ENCODE measurements at places on chromosomes 4 and X.

DNA sequence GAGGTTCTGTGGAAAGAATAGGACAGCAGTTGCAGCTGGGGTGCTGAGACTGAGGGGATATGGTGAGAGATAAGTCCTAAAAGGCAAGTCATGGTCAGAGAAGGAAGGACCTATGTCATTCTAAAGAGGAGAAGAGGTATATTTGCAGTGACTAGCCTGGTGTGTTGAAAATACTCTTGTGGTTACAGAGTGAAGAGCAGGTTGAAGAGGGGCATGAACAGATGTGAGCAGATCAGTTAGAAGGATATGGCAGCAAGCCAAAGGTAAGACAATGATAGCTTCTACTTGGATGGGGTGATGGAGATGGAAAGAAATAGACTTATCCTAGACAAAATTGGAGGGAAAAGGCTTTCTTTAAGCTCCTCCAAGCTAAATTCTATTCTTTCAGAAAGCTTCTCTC is 469.8 kb upstream of the CPEB2 start:
- DNase-seq, result no peak

- no peak for DNase-seq
Measured at GRCh38 chrX:29435396-29435795, 780.0 kb upstream of the MAGEB2 start.

DNA sequence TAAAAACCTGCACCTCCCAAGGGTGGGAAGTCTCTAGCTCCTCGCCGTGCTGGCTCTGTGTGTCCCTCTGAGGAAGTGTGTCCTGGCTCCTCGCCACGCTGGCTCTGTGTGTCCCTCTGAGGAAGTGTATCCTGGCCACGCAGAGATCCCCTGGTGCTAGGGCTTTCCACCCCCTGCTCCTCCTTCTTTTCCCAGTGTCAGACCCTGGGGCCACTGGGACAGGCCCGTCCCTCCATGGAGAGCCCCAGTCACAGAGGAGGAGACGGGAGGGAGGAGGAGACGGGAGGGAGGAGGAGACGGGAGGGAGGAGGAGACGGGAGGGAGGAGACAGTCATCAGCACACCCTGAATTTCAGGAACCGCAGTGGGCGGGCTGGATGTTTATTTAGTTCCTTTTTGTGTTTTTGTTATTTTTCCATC is 53.8 kb upstream of the HGFAC start:
- DNase-seq, result no peak

- DNase-seq, result peak; percentile 11
Measured at GRCh38 chr4:81454499-81454898, 17.2 kb downstream of the RASGEF1B start.

DNA sequence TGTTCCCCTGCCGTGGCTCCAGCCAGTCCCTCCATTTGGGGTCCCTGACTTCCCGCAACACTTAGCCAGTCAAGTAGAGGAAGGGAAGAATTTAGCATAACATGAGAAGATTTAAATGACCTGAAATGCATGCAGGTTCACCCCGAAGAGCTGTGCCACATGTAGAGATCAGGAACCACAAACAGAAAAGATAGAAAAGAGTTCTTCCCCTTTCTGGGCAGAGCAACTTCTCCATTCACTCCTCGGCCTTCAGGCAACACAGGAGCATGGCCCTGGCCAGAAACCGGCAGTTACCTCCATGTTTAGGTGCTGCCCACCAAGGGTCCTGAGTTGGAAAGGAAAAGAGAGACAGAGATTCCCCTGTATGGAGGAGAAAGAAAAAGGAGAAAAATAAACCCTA is 5.2 kb downstream of the NLRP2B start:
- no peak for DNase-seq

DNA sequence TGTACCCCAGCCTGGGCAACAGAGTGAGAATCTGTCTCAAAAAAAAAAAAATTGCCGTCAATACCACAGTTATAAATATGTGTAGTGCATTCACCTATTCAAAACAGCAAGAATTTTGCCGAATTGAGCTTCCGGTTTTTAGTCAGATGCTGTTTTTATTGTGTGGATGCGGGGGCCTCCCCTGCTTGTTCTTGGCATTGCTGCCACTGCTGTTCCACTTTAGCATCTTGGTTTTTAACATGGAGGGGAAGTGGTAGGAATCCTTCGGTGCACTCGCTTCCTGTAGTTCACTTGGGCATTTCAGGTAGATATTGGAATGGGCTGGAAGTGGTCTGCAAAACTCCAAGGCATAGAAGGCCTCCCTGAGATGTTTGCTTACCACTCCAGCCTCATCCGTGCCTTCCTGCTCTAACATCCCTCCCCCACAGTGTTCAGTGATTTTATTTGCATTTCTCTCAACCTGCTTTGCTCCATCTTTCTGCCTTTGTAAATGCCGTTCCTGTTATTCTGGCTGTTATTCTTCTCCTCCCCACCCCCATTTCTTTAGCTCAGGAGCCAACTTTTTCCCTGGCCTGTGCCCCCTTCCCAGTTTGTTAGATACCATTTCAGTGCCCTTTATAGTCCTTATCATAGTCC is 25.5 kb downstream of the MOB1B start:
- no peak for DNase-seq

GRCh38 chr4:185457136-185457535 is 14.4 kb downstream of the CCDC110 start:
- no peak for DNase-seq

DNA sequence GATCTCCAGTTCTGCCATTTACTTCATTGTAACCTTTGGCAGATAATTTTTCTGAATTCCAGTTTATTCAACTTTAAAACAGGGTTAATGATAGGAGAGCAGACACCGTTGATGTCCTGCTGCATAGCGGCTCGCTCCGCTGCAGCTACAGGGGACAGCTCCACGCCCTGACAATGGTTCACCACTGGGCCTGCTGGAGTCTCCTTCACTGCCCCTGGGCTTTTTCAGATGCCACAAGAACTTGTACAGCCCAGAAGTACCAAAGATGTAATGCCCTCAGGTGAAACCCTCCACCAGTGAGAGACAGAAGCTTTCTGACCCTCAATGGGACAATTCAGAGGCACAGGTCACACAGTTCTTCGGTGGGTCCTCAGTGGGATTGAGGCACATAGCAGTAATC is 22.7 kb upstream of the SEPTIN11 start:
- DNase-seq, result no peak

DNA sequence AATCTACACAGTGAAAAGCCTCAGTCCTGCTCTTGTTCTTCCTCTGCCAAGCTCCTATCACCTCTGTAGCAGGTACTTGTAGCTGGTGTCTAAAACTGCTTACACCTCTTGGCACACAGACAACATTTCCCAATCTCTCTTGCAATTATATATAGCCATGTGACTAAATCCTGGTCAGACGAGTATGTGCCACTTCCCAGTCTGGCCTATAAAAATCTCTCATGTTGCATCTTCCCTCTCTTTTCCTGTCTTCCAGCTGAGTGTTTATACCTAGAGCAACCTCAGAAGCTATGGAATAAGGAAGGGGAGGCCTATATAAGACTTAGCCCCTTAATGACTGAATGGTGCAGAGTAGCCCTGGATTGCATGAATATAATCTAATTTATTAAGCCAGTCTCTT is 105.8 kb downstream of the RNF150 start:
- DNase-seq, result no peak

DNA sequence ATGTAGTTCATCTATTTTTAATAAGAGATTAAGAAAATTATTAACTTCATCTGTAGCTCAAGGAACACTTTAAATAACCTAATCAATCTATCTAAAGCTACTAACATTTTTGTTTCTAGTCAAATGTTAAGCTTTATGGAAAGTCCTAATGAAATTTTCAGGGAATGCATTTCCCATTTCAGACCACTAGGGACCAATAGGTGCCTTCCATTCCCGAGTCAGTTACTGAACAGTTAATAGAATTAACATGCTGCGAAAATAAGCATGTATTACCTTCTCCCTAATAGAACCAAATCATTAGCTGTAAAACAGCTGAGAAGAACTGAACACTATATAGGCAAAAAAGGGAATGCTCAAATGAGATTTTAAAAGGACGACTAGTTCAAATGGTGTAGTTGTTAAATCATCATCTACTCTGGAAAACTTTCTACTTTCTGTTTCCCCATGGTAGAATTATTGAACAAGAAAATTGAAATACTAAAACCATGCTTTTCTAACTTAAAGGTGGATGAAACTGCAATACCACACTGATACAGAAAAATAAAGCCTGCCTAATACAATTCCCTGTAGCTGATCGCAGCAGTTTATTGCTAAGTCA is 22.5 kb downstream of the STX18 start:
- DNase-seq, result no peak
